Eye (tissue), 1 donor: ENCODE measurements at places on chromosomes 4 and X.

DNA sequence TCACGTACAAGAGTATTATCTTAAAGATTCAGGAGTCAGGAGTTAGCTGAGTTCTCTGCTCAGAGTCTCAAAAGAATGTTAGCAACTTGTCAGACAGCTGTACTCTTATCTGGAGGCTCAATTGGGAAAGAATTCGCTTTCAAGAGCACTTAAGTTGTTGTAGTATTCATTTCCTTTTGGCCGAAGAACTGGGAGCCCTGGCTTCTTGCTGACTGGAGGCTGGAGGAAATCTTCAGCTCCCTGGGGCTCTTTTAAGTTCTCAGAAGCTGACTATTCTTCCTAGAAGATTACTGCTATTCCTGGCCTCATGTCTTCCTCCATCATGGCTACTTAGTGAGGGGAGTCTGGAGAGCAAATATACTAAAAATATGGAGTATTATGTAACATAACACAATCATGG is 587.2 kb downstream of the EPHA5 start:
- no peak for DNase-seq

DNA sequence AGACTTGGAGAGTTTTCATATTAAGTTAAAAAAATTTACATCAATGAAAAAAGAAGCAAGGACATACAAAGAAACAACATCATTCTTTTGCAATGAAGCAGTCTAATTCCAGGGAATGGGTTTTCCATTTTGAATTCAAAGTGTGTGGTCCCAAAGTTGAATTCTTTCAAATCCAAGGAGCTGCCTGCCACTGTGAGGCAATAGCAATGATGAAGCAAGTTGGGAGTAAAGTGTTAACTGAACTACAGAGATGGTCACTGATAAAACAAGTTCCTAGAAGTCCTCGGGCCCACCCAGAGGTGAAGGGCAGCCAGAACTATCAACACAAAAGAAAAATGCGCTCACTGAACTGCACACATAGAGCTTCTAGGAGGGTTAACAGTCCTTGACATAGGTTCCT is 115.9 kb downstream of the RAB28 start:
- DNase-seq, result no peak

DNA sequence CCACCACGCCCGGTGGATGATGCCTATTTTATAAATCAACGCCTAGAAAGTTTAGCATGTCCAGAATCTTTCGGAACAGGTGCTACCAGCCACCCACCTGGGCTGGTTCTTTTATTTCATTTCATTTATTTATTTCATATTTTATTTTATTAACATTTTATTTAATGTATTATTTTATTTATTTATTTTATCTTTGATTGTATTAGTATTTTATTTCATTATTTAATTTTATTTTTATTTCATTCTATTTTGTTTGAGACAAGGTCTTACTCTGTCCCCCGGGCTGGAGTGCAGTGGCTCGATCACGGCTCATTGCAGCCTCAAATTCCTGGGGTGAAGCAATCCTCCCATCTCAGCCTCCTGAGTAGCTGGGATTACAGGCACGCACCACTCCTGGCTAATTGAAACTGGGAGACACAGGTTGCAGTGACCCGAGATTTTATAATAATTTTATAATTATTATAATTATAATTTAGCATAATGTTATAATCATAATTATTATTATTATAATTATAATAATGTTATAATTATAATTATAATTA is 187.2 kb downstream of the SHOX start:
- peak; percentile 66 for DNase-seq

- DNase-seq, result no peak
These were observed 378.0 kb downstream of the CPXCR1 start for GRCh38 chrX:89124985-89125384.

DNA sequence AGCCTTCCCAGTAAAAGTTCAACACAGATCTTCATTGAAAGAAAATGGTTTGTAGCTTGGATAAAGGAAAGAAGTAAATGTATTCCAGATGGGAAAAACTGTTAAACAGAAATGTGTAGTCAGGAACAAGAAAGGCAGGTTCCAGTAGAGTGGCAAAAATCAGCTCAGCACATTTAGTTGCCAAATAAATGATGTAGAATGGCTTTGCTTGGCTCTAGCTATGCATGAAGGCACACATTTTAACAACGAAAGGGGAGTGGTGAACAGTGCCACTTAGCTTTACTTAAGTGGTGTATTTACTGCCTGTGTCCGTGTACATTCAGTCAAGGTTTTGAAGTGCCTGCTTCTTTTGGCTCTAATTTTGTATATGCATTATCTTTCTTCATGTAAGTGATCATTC is 644.5 kb upstream of the ATOH1 start:
- DNase-seq, result peak; percentile 62

DNA sequence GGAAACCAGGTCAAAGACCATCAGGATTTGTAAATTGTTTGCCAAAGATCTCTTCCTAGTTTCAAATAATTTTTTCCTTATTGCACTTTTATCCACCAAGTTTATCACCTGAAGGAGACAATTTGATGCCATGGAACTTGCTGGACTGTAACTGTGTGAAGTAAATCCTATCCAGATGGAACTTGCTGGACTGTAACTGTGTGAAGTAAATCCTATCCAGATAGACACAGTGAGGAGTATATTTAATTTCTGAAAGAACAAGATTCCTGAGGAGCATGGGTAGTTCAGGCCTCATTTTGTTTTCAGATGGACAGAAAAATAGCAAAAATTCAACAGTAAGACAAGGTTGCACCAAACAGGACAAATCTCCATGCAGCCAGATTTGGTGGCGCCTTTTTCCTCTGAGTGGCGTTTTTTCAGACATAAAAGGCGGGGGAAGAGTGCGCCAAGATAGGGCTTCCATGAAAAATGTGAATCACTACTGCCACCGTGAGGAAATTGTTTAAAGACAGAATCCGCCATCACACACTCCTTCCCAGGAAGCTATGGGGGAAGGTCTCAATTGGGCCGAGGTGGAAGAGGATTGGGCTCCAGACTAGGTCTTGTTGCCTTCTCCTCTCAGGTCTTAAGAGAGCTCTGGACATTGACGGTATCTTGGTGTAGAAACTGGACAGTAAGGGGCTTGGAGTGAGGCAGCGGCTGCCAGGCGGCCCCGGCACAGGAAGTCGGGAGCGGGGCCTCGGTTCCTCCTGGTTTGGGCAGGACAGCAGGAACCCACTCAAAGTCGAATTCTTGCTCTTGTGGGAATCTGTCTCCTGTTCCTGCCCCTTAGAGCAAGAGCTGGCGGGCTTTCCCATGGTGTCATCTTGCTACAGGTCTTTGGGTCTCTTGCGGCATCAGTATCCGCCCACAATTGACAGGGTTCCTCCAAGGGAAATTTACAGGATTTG is 234.7 kb downstream of the OR13H1 start:
- no peak for DNase-seq

- DNase-seq, result peak; percentile 79
These were observed 27.1 kb downstream of the CFAP299 start for GRCh38 chr4:80362578-80363181.

GRCh38 chr4:125837493-125838201 is 522.9 kb downstream of the FAT4 start:
- no peak for DNase-seq

GRCh38 chr4:169987327-169988228 is 38.6 kb downstream of the MFAP3L start:
- DNase-seq, result no peak

DNA sequence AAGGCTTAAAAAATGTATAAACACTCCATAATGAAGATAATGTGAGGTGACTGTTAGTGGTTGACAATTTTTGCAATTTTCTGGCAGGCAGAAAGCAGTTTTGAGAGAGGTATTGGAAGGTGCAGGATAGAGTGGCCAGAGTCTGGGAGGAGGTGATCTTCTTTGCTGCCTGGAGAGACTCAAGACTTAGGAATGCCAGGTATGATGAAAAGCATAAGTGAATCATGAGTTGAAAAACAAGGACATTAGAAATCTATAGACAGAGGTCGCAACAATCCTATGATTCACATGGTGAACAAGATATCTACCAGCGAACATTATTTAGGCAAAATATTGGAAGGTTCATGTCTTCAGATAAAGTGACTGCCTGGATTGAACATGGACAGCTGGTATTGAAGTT is 118.5 kb downstream of the CFAP299 start:
- no peak for DNase-seq

- DNase-seq, result no peak
These were observed 41.3 kb upstream of the IGFBP7 start for GRCh38 chr4:57151481-57151880.

DNA sequence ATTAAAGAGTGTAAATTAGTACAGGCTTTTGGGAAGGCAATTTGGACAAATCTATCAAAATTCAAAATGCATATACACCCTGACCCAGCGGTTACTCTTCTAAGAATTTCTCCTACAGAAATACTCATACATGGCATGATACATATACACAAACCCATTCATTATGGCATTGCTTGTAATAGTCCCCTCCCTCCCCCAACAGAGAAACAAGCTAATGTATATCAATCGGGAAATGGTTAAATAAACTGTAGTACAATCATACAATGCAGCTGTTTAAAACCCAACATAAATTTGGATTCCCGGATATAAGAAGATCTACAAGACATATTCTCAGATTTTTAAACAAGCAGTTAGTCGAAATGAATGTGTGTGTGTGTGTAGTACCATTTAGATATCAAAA is 808 bp downstream of the HUWE1 start:
- no peak for DNase-seq

DNA sequence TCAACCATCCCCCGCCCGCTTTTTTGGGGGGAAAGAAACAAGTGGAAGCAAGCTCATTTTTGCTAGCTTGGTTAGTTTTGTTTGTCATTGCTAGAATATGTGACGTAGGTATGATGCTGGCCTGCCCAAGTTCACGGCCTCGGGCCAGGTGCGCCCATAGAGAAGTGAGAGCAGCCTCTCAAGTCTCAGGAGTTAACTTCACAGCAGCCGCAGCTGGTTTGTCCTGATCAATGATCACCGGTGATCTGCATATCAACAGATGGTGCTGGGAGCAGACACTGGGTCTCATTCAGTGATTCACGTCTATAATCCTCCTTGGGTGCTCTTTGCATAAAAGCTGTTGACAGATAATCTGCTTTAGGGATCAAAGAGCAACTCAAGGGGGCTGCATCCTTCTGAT is 50.1 kb downstream of the ENPP6 start:
- DNase-seq, result peak; percentile 15

GRCh38 chr4:81606801-81607501 is 135.2 kb upstream of the RASGEF1B start:
- DNase-seq, result no peak

GRCh38 chrX:149830192-149830873 is 48.6 kb downstream of the MAGEA9 start:
- DNase-seq, result peak; percentile 76

DNA sequence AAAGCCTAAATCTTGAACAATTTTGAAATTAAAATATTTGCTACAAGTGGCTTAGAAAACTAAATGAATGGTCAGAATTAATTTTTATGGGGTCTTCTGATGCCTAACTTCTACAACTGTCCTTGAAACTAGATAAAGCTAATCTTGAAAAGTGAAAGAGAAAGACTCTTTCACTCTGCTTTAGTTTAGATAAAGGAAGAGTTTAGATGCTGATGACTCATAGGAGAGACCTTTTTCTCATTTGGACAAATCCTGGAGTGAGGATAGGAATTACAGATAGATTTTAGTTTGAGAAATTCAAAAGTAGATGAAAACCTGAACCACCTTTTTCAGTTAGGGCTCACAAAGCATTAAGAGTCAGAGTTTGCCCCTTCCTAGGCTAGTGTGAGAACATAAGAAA is 342.3 kb upstream of the GRID2 start:
- DNase-seq, result no peak

GRCh38 chr4:3830774-3831528 is 64.8 kb downstream of the ADRA2C start:
- no peak for DNase-seq

DNA sequence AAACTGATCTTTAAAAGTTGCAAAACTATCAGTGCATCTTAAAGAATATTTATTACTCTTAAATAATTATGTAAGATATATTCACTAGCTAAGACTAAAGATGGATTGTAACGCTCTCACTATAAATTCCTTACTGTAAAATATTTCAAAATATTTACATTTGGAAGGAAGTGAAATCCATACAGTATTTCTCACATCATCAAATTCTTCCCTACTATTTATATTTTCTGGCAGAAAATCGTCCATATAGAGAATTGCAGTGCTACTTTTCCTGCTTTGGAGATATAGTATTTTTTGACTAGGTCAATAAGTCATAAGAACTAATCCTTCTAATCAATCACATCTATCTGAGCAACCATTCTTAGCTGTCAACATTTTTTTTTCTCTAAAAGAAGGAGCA is 52.9 kb downstream of the SCLT1 start:
- no peak for DNase-seq

GRCh38 chr4:41796545-41797210 is 48.2 kb upstream of the PHOX2B start:
- DNase-seq, result peak; percentile 87

DNA sequence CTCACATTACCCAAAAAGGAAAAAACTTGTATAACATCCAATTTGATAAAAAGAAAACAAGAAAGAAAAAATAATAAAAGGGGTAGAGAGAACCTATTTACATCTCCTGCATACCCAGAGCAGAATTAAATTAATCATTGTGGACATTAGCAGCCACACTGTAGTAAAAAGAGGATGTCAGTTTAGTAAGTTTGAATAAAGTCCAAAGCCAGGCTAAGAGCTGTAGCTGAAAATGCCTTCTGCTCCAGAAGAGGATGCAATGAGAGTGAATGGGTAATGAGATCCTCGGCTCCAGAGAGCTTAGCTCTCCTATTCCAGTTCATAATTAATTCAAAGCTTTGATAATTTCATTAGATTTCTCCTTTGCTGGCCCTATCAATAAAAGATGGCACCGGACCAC is 78.2 kb downstream of the SLC10A7 start:
- peak; percentile 36 for DNase-seq

DNA sequence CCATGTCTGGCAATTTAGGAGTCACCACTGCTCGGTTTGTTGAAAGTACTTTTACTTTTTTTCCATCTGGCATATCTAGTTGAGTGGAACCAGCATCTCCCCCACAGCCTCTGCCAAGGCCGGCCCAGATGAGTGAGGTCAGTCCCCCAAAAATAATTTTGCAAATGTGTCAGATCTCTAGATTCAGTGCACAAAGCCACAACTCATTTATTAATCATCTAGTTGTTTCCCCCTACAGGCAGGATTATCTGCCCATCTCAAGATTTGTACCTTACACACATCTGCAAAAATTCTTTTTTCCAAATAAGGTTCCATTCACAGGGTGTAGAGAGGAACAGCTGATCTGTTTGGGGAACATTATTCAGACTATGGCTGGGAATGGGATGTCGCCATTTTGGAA is 174.0 kb upstream of the MXRA5 start:
- no peak for DNase-seq
